Activated CD8-positive, alpha-beta memory T cell treated with anti-CD3 and anti-CD28 coated beads, Interleukin-2, amount 50 U/mL, for 4 hours (primary cell): ENCODE measurements at places on chromosomes 3 and 15.

GRCh38 chr15:51750792-51751696 lies at the start of gene TMOD2:
Gene TMOD2 (plus strand): TSS chr15:51751597. CDS start chr15:51766442, 14,845 bp downstream.
- DNase-seq, result peak; percentile 55

GRCh38 chr3:54873059-54874010 lies 54.5 kb downstream of the LRTM1 start:
- no peak for DNase-seq

DNA sequence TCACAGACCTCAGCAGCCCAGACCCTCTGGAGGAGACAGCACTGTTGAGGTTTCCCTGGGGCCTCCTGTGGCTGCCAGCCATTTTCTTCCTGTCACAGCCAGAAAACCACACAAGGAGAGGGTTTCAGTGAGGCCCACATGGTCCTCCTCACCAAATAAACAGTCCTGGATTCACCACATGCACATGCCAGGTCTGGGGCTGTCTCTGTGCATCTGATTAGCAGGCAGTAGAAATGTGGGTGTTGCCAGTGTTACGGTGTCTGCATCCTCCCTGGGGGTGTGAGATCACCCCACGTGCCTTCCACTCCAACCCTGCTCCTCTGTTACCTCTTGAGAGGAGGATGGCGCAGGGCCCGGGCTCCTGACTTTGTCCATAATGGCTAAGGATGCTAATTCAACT lies 140.4 kb downstream of the CHDH start:
- DNase-seq, result no peak

DNA sequence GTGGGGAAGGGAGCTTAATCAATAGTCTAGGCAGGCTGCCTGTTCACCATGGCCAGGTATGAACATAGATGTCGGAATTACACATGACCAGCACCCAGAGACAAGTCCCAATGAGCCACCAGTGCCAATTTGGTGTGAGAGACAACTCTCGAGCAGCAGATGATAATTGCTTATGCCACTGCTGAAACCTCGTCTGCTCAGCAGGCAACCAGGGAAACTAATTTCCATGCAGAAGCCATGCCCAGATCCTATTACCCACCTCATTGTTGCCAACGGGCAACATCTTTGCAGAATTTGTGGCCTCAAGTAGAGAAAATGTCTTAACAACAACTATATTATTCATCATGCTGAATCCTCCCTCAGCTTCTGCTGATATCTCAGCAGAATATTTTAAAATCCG lies 84.9 kb downstream of the CGGBP1 start:
- no peak for DNase-seq

- no peak for DNase-seq
Measured at GRCh38 chr15:44308415-44308814, 19.9 kb downstream of the GOLM2 start.

DNA sequence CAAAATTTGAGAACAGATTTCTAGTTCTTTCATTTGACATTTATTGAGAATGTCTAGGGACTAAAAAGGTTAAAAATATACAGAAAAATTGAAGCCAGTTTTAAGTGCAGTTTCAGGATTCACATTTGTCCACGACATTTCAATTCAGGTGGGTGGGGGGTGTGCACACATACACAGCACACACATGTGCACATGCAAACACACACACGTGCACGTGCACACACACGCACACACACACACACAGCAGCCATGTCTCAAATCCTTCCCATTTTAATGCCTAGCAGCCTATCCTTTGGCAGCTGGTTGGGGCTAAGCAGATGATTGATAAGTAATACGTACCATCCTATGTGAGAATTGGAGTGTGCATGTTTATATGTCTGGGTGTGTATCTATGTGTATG lies 238.3 kb upstream of the TRIM42 start:
- no peak for DNase-seq

DNA sequence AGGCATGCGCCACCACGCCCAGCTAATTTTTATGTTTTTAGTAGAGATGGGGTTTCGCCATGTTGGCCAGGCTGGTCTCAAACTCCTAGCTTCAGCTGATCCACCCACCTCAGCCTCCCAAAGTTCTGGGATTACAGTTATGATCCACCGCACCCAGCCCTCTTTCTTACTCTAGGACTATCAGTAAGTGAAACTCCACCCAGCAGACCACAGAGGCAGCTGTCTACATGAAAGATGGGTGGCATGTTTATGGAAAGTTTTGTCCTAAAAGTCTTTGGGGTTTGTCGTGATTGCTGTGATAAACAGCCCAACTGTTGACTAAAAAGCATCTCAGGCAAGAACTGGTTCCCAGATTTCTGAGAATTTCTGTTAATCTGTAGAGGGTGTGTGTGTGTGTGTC lies 10.9 kb downstream of the ARL6IP5 start:
- DNase-seq, result no peak

GRCh38 chr3:28982906-28983305 lies 298.0 kb upstream of the RBMS3 start:
- no peak for DNase-seq

DNA sequence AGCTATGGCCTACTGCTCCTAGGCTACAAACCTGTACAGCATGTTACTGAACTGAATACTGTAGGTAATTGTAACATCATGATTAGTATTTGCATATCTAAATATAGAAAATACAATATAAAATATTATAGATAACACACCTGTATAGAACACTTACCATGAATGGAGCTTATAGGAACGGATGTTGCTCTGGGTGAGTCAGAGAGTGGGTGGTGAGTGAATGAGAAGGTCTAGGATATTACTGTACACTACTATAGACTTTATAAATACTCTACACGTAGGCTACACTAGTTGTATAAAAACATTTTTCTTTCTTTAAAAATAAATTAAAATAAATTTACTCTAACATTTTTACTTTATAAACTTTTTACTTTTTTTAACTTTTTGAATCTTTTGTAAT lies 224.0 kb upstream of the CBLB start:
- no peak for DNase-seq

GRCh38 chr3:10946526-10946925 lies 46.0 kb upstream of the SLC6A1 start:
- no peak for DNase-seq

GRCh38 chr15:53525894-53526293 lies 233.6 kb downstream of the WDR72 start:
- no peak for DNase-seq

DNA sequence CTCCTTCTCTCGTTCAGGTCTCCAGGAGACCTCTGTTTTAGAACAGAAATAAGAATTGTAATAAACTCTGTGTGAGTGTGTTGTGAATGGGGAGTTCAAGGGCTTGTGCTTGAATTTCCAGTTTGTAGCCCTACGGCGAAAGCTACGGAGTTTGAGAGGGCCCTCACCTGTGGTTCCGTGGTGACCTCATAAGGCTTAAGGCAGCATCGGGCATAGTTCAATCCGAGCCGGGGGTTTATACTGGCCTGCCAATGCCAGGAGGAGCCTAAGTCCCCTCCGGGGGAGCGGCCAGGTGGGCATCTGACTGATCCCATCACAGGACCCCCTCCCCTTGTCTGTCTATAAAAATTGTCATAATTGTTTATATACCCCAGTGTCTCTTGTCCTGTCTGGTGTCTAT lies 43.7 kb downstream of the ZBTB11 start:
- no peak for DNase-seq

DNA sequence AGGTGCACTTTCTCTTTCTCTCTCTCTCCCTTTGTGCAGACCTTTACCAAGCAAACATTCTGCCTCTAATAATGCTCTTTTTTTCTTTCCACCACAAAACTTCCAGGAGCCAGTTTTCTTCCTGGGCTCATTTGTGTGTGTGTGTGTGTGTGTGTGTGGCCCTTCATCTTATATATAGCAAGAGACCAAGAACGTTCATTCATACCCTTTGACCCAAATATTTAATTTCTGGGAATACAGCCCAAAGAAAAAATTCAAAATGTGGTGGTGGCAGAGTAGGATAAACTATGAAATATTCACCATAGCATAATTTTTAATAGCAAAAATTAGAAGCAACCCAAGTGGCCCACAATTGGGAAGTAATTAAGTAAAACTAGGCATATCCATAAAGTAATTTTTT lies 398.9 kb downstream of the IGSF11 start:
- no peak for DNase-seq

- peak; percentile 42 for DNase-seq
Measured at GRCh38 chr3:196740481-196741248, 1.0 kb downstream of the PAK2 start.

GRCh38 chr3:114770874-114771273 lies 376.2 kb downstream of the ZBTB20 start:
- DNase-seq, result no peak

GRCh38 chr3:46135475-46135874 lies 72.6 kb downstream of the CCR1 start:
- no peak for DNase-seq

DNA sequence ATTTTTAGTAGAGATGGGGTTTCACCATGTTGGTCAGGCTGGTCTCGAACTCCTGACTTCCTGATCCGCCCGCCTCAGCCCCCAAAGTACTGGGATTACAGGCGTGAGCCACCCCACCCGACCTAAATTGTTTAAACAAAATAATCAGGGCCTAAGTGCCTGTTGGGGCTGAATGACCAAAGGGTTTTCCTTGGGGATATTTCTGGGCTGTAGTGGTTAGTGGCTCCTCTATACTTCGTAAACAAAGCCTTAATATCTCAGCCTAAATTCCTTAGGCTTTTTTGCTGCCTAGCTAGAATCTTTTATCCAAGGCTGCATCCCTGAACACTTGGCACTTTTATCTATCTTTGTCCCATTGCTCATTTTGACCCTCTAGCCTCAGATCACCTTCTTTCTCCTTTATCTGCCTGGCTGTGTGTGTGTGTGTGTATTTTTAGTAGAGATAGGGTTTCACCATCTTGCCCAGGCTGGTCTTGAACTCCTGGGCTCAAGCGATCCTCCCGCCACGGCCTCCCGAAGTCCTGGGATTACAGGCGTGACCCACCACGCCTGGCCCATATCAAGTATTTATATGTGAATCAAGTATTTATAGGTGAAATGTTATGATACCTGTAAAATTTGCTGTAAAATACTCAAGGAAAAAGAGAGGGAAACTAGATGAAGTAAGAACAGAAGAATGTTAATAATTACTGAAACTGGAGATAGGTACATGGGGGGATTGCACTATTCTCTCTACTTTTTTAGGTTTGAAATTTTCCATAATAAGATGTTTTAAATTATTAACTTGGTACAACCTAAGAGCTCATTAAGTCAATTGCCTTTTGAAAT lies 1.8 kb downstream of the NUSAP1 start:
- DNase-seq, result no peak

GRCh38 chr15:84001037-84001436 lies 234.5 kb upstream of the GOLGA6L4 start:
- DNase-seq, result no peak

DNA sequence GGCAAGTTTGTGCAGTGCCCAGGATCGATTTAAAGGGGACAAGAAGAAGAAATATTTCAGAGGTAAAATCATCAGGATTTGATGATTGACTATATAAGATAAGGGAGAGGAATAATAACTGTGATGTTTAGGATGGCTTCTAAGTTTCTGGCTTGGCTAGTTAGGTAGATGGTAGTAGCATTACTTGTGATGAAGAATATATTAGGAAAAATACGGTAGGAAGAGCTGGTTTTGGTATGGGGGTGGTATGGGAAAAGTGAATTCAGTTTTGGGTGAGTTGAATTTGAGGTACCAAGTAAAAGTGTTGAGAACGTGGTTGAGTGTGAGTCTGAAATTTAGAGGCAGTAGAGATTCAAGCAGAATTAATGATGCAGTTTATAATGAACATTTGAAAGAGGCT lies 11.0 kb downstream of the CTDSPL2 start:
- no peak for DNase-seq

DNA sequence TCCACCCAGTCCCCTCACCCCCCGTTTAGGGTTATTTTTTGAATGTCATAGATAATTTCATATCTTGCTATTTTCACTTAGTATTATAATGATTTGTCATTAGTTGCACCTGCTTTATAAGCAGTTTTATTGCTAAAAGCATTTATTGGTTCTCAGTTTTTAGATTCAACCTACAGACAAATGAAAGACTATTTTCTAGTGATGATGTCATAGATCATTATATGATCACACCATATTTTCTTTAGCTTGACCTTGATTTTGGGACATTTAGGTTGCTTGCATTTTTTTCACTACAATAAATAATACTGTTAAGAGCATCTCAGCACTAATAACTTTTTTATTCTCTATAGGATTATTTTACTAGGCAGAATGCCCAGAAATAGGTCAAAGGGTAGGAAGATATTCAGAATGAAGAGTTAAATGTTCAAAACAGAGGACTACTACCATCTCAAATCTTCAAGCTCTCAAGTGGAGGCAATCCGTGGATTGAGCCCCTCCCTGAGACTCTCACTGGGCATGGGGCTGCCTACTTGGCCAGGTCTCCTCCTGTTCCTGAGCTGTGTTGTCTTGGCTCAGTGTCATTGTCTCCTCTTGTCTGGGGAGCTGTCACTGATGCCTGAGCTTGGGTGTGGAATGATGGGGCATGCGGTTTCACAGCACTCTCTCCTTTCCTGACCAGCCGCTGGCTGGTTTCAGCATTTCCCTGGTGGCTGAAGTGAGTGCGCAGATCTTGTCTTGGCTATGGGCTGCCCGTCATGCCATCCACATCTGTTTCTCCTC lies 28.4 kb downstream of the CHCHD6 start:
- no peak for DNase-seq

DNA sequence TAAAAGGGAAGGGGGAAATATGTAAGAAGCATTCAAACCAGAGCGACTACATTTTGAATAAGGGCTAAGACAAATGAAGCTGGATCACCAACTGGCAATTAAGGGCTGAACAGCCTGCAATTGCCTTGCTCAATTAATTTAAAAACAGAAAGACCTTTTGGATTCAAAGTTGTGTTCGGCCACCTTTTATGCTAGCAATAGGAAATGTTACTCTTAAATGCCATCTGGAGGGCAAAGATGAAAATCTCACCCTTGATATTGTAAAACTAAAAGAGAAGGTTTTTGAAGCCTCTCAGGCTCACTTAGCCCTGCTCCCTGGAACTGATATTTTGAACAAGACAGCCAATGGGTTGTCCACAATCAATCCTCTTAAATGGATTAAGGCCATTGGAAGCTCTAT lies 44.2 kb downstream of the ACAD9 start:
- no peak for DNase-seq

DNA sequence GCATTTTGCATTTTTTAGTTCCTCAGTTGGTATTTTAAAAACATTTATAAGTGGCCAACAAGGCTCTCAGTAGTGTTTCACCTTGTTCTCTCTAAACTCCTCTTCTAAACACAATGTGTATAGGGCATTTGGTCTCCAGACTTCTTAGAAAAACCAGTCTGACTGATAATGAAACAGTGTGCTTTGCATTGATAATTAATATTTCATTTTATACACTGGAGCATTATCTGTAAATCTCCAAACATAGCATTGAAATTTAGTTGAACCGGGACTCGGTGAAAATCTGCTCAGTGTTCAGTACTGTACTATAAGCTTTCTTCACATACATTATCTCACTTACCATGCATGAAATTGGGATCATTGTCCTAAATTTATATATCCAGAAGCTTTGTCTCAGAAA lies 53.6 kb downstream of the SETD5 start:
- DNase-seq, result no peak

- no peak for DNase-seq
Measured at GRCh38 chr3:190865419-190865818, 2.9 kb upstream of the GMNC start.

GRCh38 chr3:82473864-82474541 lies 712.6 kb upstream of the GBE1 start:
- DNase-seq, result no peak

- peak; percentile 61 for DNase-seq
Measured at GRCh38 chr3:153221748-153222162, 59.7 kb downstream of the RAP2B start.

- no peak for DNase-seq
Measured at GRCh38 chr3:39317571-39318169, 11.8 kb upstream of the CCR8 start.
